ENCODE measurements at places on chromosomes 16 and 17.

DNA sequence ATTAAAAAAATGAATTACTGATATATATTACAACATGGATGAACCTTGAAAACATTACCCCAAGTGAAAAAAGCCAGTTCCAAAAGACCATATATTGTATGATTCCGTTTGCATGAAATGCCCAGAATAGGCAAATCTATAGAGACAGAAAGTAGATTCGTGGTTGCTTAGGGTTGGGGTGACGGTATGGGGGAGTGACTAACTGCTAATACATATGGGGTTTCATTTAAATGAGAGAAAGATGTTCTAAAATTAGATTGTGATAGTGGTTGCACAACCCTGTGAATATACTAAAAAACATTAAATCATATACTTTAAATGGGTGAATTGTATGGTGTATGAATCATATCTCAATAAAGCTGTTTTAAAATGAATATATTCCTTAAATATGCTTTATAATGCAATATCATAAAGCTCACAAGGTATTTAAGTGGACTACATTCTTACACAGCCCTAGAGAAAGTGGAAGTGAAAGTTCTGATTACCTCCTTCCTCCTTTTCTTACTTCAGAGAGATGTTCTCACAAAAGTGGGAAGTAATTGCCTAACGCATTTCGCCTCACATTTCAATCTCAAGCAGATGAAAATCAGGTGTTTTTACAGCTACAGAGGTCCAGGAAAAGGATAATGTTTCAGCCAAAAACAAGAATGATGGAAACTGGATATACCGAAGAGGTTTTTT, 142.7 kb upstream of the GNAO1 start:
- DNase-seq, result no peak

DNA sequence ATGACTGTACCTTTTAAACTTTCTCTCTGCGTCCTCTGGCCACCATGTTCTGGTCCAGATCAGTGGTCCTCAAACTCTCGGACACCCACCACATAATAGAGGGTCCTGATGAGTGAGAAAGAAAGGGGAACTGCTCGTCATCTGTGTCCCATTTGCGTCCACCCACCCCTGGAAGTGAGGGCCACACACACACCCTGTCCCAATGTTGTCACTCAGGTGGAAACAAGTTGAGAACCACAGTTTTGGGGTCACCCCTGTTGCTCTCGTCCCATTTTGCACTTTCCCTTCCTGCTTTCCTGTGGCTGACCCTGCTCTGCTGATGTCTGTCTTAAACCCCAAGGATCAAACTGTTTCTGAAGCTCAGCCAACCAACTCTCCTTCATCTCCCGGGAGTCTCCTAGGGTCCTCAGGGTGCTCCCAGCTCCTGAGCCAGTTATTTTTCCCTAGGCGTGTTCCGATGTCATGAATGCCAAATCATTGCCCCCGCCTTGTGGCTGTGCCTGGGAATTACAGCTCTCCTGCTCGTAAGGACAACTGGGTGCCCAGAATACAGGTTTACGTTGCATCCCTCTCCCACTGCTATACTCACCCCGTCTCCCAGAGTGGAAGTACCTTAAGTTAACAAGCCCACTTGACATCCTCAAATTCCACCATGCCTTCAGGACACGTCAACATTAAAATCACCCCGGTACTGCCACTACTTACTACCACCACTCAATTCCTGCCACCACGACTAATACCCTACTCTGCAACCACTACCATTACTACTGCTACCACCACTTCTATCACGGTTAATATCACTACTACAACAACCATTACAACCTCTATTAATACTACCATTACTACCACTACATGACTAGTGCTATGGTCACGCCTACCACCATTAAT, 26.0 kb upstream of the HNF1B start:
- peak; percentile 17 for DNase-seq

GRCh38 chr16:342455-343213, 9.9 kb downstream of the AXIN1 start:
- no peak for DNase-seq

- DNase-seq, result no peak
These were observed 5.9 kb downstream of the ARSG start for GRCh38 chr17:68297195-68297594.

Data from CD4-positive, alpha-beta T cell (primary cell).